Substantia nigra (tissue), 51 donors: ENCODE measurements at places on chromosomes 16 and 17.

GRCh38 chr16:46822270-46822669 lies 8.7 kb downstream of the C16orf87 start:
- no peak for DNase-seq

DNA sequence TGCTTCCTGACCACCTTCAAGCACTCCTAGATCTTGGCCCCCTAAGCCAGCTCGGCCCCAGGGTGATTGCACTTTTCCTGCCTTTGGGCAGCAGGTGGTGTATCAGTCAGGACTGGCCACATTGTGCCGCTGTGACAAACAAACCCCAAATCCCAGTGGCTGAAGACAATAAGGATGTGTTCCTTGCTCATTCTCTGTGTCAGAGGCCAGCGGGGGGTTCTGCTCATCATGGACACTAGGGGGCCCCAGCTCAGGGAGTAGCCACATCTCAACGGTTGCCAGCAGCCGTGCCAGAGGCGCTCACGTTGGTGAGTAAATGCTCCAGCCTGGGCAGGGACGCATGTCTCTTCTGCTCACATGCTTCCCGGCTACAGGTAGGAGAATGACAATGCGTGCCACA lies 60.4 kb downstream of the ZDHHC7 start:
- DNase-seq, result no peak

DNA sequence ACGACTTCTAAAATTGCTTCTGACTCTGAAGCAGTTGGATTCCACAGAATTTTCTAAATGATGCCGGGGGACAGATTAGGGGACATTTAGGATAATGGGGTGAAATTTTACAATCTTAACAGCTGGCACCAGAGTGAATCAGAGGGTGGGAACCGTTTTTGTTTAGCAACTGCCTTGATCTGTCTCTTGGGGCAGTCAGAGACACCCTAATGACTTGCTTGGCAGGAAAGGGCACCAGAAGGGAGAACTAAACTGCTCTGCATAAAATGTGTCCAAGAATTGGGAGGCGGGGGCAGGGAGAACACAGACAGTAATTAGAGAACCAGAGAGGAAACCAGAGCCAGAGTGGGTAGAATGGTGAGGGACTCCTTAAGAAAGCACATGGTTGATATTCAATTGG lies 6.1 kb upstream of the ABCC12 start:
- DNase-seq, result no peak

GRCh38 chr17:68301438-68301959 lies 10.2 kb downstream of the ARSG start:
- DNase-seq, result no peak

- no peak for DNase-seq
Measured at GRCh38 chr16:89615596-89616090, 2.2 kb downstream of the DPEP1 start.

GRCh38 chr16:69924777-69925191 lies 26.4 kb upstream of the CLEC18A start:
- DNase-seq, result no peak

GRCh38 chr16:79717333-79718137 lies 117.0 kb upstream of the MAF start:
- no peak for DNase-seq

DNA sequence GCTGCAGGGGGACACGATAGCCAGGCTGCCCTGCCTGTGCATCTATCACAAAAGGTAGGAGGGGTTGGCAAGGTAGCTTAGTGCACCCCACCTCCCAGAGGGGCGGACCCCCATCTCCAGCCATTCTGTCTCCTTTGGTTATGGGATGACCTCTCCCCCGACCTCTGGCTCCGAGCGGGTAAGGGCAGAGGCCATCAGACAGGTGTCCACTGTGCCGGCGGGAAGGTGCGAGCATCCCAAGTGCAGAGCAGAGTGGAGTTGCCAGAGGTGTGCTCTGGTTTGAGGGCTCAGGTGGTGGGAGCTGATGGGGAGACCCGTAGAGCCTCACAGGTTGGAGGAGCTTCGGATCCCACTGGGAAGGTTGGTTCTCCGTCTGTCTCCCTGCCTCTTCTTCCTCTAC lies 11.7 kb downstream of the LDHD start:
- DNase-seq, result no peak

GRCh38 chr17:78748048-78748729 lies 33.9 kb downstream of the CYTH1 start:
- no peak for DNase-seq

- no peak for DNase-seq
Measured at GRCh38 chr17:71232801-71233559, 887.8 kb upstream of the SOX9 start.

GRCh38 chr16:22123759-22124490 lies 31.6 kb downstream of the VWA3A start:
- DNase-seq, result no peak
